Esophagus muscularis mucosa (tissue), 4 donors: ENCODE measurements at places on chromosomes 3 and 15. TPM values are rescaled to one million over a fixed set of nuclear protein-coding genes. Genes with fewer than 3 reads are reported as not detected.

HTR3E gene
- not detected for total RNA-seq

CORO2B gene
- total RNA-seq = 6.0 TPM

GPR160 gene
- total RNA-seq = 2.9 TPM

CHL1 gene
- total RNA-seq = 38.6 TPM

FBXO40 gene
- not detected for total RNA-seq

IGSF11 gene
- 7.0 TPM for total RNA-seq

RTP3 gene
- total RNA-seq = not detected

PRTG gene
- 1.9 TPM for total RNA-seq

CADM2 gene
- total RNA-seq = 11.6 TPM
